ENCODE measurements at places on chromosomes 5 and 9.

DNA sequence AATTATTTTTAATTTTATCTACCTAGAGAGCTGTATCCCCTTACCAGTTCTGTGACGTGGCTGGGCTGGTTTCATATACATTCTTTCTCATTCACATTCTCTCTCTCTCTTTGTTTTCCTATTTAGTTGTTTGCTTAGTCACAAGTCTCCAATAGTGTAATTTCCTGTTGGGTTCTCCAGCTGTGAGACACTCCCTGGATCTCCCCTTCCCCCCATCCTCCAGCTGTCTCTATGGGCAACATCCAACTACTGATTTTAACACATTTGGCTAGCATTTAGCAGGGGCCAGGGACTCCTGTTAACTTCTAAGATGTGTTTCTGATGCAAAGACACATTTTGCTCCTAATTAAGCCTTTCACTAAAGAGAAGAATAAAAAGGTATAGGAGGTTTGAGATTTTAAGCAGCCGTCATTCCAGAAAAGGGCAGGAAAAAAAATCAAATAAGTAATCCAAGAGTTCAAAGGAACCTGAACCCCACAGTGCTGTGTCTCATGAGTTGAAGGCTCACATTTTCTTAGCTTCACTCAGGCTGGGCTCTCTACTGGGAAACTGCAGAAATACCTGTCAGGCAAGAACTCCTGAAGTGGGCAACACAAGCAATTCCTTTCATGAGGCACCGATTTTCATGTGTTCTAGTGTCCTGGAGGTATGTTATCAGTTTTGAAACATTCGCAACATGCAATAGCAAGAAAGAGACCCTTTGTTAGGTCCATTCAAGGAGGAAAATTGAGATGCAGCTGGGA lies 198.7 kb upstream of the C9orf72 start:
- DNase-seq = peak; percentile 9

DNA sequence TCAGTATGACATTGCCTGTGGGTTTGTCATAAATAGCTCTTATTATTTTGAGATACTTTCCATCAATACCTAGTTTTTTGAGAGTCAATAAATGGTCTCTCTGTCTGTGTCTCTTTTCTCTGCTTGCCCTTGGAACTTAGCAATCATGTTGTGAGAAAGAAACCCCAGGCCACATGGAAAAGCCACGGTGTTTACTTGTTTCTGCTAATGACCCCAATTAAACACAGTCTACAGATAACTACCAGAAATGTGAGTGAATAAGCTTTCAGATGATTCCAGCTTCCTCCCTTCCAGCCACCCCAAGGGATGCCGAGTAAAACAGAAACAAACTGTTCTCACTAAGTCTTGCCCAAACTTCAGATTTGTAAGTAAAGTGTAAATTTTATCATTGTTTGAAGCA lies 584.9 kb downstream of the MAT2B start:
- DNase-seq = no peak

- no peak for DNase-seq
Observed at GRCh38 chr5:123549256-123549904, 37.4 kb downstream of the CSNK1G3 start.

GRCh38 chr5:95919658-95920057 lies 42.0 kb downstream of the ELL2 start:
- no peak for DNase-seq

DNA sequence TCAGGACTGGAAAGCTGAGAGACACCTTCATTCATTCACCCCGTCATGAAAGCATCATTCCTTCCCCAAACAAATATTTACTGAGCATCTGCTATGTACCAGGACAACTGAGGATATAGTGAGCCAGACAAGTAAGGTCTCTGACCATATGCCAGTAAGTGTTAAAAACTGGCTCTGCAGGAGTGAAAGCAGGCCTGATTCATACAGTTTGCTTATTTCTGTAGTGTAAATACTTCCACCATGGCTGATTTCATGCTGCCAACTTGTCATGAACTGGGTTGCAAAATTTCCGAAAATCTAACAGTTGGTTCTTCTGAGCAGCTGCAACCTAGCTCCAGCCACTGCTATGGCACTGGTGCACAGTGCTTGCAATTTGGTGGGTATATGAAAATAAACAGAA lies 68.1 kb downstream of the YIPF5 start:
- no peak for DNase-seq

DNA sequence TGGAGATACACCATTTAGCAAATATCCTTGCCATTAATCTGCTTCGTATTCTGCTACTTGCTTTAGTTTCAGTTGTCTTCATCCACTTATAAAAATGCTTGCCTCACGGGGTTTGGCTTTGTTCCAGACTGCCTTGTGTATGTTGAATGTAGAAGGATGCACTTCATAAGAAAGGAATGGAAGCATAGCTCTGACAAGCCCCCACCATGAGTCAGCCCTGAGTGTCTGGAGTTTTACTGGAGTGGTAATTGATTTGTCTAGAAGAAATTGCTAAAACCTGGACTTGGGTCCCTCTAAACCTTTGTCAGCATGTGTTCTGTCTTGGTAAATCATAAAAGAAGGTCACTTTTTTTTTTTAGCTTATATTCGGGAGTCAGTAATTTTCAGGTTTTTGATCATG lies 4.6 kb downstream of the TEX48 start:
- peak; percentile 59 for DNase-seq

DNA sequence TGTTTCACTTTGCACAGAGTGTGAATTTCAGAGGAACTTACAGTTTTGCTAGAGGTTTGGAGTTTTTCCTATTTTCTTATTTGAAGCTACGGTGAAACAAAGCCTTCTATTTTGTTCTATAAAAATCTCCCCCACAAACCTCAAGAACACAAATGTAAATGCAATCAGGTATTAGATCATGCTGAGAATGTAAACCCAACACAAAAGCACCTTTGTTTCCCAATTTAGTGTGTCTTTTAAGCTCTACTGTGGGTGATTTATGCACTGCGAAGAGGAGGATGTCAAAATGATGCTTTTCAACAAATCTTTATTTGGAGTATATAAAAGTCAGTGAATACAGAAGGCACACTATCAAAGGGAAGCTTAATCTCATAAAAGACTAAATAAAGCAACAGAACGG lies 4.3 kb upstream of the DRD1 start:
- no peak for DNase-seq

DNA sequence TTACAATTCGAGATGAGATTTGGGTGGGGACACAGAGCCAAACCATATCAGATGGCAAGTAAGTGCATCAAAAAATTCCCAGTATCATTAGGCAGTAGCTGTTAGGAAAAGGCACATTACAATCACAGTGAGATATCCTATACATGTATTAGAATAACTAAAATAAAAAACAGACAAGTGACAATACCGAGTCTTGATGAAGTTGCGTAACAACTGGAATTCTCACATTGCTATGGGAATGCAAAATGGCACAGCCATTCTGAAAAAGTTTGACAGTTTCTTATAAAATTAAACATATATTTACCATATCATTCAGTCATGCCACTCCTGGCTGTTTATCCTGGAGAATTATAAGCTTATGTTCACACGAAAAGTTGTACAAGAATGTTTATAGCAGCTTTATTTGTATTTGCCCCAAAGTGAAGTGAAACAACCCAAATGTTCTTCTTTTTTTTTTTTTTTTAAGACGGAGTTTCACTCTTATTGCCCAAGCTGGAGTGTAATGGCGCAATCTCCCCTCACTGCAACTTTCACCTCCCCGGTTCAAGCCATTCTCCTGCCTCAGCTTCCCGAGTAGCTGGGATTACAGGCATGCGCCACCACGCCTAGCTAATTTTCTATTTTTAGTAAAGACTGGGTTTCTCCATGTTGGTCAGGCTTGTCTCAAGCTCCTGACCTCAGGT lies 93.1 kb upstream of the TLE1 start:
- DNase-seq = no peak

- no peak for DNase-seq
Observed at GRCh38 chr9:114643001-114643400, 14.6 kb downstream of the TEX53 start.

GRCh38 chr5:142674531-142675469 lies 11.1 kb downstream of the FGF1 start:
- peak; percentile 49 for DNase-seq

- no peak for DNase-seq
Observed at GRCh38 chr9:117511852-117512481, 97.1 kb upstream of the ASTN2 start.

- DNase-seq = no peak
Observed at GRCh38 chr9:34688329-34689115, 2.6 kb downstream of the CCL19 start.

GRCh38 chr5:52134013-52134650 lies 653.6 kb upstream of the ITGA1 start:
- no peak for DNase-seq

DNA sequence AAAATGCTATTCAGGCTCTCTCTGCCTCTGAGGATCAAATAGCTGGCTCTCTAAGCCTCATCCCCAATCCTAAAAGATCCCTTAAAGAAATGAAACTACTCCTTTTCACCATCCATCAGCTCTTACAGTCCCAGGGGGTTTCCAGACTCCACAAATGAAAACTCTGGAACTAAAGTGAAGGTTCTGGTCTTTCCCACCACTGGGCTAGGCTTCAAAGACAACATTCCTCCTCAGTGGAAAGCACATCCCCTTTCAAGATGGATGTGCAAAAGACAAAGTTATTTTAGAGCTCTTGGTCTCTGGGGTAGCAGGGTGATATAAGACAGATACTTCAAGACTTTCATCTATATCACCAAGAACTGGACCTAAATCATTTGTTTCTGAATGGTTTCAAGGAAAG lies 106.9 kb downstream of the DCP2 start:
- no peak for DNase-seq

- DNase-seq = no peak
Observed at GRCh38 chr9:124329206-124329792, 71.5 kb downstream of the NEK6 start.

- no peak for DNase-seq
Observed at GRCh38 chr5:79237740-79238560, 2.0 kb downstream of the JMY start.

GRCh38 chr5:159781626-159782157 lies 134.6 kb upstream of the ADRA1B start:
- no peak for DNase-seq

DNA sequence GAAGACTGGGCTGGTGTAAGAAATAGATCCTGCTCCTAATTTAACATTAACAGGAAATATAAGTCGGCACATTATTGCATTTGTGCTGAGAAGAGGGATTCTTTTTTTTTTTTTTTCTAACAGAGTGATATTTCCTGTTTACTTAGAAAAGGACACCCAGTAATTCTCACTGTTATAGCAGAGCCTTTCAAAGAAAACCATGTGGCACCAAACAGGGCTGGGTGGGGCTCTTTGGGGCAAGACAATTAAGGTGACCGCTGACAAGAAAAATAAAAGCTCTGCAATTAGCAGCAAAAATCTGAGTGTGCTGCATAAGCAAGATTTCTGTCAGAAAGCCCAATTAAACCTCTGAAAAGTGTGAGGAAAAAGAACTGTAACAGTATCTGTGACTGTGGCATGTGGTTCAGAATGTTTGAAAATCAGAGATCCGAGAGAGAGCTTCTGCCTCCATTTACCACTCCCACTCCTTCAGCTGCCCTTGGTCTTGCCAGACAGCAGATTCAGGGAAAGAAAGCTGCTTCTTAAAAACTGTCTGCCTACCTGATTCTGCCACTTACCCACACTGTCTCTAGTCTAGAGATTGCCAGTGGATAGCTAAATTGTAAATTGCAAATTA lies 77.1 kb upstream of the IQGAP2 start:
- DNase-seq = no peak

- DNase-seq = no peak
Observed at GRCh38 chr5:82466986-82467561, 188.9 kb upstream of the RPS23 start.

DNA sequence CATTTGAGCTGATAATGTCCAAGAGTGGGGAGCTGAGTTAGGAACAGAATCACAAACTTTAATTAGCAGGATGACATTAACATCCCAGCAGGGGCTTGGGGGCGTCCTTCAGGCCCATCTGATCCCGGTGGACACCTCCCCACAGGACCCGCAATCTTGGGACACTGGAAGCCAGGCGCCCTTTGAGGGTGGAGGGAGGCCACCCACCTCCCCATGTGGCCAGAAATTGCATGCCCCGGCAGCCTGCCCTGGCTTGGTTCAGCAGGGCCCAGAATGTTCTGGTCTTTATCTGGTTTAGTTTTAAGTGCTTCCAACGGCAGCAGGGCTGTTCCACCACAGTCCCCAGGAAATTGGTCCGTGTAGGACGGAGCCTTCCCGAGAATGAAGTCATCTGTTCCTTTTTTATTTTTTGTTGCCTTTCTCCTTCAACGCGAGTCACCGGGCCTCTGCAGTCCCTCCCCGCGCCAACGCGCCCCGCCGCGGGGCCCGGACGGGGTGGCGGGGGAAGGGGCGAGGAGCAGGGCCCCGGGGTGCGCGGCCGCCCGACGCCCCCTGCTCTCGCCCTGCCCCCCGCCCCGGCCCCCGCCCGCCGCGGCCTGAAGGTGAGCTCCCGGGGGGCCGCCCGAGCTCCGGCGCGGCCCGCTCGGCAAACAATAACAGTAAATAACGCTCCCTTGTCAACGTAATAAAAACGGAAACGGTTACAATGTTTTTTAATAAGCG lies 207.9 kb downstream of the C9orf50 start:
- peak; percentile 35 for DNase-seq

DNA sequence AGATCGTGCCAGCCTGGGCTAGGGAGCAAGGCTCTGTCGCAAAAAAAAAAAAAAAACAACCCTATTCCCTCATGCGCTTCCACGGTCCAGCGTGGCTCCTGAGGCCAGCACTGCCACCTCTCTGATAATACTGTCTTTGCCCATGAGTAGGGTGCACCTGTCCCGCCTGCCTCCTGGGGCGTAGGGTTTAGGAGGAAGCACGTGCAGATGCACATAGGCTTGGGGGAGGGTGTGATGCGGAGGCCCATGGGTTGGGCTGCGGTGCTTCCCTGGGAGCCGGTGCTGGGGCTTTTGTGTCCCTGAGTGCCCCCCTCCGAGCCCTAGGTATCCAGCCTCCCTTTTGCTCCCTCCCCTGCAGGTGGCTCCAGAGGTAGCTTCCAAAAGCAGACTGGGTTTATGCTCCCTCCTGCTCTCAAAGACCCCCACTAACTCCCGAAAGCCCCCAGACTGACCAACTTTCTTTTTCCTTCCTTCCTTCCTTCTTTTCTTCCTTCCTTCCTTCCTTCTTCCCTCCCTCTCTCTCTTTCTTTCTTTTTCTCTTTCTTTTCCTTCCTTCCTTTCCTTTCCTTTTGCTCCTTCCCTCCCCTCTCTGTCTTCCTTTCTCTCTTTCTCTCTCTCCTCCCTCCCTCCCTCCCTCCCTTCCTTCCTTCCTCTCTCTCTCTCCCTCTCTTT lies 12.8 kb downstream of the FGFR4 start:
- no peak for DNase-seq

DNA sequence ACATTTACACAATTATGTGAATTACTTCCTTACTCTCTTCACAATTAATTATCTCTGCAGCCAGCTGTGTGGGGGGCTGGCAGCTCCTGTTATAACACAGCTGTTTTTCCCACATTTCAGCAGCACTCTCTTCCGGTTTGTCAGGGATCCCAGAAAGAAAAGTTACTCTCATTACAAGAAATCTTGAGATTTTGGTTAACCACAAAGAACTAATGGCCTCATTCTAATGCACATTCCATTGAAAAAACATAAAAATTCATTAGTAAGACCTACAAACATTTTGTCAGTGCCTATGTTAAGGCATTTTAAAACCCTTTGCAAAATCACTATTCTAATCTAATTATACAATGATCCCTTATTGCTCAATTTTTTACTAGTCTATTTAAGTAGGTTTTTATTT lies 64.1 kb downstream of the PDE4D start:
- no peak for DNase-seq

GRCh38 chr9:117151716-117152115 lies 263.1 kb downstream of the ASTN2 start:
- no peak for DNase-seq

- peak; percentile 39 for DNase-seq
Observed at GRCh38 chr5:10351199-10351905, 2.1 kb upstream of the MARCHF6 start.

- DNase-seq = no peak
Observed at GRCh38 chr5:157196045-157196444, 15.4 kb downstream of the ITK start.
